ENCODE measurements at places on chromosomes 5 and 9.

GRCh38 chr5:88405783-88406182 is 137.1 kb upstream of the TMEM161B start:
- no peak for DNase-seq

GRCh38 chr5:80161165-80161564 is 94.7 kb downstream of the SERINC5 start:
- no peak for DNase-seq

DNA sequence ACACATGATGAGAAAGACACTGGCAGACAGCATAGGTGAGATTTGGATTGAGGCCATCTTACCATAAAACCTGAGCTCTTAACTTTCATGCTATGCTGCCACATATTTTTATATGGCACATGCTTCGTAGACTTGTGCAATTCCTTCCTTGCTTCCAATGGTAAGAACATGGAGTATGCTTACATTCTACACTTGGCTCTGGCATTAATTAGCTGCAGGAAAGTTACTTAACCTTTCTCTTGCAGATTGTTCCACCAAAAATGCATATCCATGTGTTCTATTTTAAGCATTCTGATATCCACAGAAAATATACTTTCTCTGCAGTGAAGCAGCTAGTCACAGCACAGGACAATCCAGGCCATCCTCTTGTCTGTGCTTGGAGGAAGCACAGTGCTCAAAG is 119.4 kb downstream of the MPDZ start:
- no peak for DNase-seq

GRCh38 chr9:18490641-18491370 is 16.9 kb downstream of the ADAMTSL1 start:
- DNase-seq = no peak

DNA sequence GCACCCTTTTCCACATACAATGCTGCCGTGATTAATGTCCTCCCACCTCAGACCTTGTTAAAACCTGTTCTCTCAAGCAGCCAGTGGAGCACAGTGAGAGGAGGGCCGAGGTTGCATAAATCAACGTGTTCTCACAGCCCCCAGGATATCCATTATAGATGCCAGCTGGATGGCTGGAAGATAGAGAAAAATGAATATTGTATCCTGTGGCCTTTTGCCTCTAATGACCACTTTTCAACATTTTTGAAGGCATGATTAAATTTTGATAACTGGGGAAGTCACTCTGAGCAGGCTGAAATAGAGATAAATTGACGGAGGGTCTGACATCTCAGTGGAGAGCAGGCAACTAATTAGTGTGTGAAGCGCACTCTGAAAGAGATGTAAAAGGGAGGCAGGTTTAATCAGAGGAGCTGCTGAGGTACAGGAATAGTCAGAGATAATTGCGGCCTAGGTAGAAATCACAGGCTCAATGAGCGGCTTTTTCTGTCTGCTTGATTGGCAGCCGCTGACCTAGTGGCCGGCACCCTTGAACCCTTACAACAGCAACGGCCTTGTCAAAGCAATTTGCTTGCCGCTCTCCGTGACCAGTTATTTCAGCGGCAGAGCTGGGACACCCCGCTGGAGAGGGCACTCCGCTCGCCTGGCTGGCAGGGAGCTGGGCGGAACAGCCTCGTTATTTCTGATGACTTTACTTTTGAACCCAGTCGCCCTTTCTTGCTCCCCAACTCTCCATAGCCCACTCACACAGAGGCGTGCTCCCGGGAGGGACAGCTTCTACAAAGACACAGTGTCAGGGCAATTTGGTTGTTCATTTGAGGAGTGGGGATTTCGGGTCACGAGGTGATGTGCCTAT is 560.7 kb downstream of the PSAT1 start:
- DNase-seq = no peak

DNA sequence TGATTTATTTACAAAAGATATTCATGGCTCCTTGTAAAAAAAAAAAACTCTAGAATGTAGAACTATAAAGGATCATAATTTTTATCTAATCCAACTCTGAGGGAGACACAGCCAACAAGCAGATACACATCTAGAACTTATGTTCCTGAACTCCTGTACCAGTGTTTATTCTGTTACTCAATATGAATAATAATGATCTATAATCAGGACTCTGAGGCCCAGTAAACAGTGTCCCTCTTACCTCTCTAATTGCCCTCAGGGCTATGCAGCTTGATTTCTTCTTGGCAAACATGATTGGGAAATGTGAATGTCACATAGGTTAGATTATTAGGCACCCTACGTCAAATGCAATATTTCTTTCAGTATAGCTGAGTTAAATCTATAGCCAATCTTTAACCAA is 391.6 kb upstream of the RPS23 start:
- no peak for DNase-seq

DNA sequence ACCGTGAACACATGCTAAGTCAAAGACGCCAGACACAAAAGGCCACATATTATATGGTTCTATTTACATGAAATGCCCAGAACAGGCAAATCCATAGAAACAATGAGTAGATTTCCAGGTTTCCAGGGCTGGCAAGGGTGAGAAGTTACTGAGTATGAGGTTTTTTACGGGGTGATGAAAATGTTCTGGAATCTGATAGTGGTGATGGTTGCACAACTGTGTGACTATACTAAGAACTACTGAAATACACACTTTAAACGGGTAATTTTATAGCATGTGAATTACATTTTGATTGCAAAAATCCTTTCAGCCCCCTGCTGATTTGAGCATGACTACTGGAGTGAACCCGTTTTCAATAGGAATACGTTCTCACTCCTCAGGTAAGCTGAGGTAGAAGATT is 46.7 kb upstream of the TBC1D9B start:
- no peak for DNase-seq

DNA sequence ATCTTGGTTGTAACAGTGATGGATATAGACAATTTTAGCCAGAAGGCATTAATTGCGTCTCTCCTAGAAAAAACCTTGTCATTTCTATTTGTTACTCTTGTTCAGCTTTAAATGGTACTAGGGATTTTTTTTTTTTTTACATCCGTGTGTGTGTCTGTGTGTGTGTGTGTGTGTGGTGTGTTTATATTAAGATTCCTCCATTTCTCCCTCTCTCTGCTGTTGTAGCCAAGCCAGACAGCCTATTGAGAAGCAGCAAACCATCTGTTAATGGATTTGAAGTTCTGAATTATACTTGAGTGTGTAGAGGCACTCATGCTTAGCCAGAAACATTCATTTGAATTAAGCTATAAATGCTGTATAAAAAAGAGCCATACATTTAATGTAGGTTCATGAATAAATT is 72.3 kb downstream of the SLF1 start:
- no peak for DNase-seq

GRCh38 chr5:126972062-126972895 is 58.1 kb downstream of the MARCHF3 start:
- no peak for DNase-seq

GRCh38 chr5:93346301-93346700 is 234.7 kb downstream of the NR2F1-AS1 start:
- DNase-seq = no peak

DNA sequence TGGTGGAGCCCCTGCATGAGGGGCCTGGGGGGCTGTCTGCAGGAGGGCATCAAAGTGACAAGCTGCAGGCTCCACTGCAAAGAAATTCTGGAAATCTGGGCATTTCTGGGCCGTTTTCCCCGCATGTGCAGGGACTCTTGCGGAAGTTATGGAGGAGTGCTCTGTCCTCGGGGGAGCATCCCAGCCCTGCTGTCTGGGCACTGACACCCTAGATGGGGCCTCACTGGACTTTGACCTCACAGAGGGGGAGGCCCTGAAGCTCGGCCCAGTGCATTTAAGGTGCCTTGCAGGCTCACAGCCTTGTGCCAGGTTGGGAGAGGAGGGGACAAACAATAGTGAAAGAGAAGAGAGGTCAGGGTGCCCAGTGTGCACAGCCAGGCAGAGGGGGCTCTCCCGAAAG is 35.4 kb downstream of the LHX3 start:
- DNase-seq = no peak

GRCh38 chr5:4563400-4563799 is 576.7 kb upstream of the ADAMTS16 start:
- DNase-seq = peak; percentile 66

- no peak for DNase-seq
These were observed 8.1 kb upstream of the NUP214 start for GRCh38 chr9:131117121-131117761.

- DNase-seq = no peak
These were observed 181.0 kb upstream of the CD180 start for GRCh38 chr5:67377631-67378030.

- no peak for DNase-seq
These were observed 183.8 kb upstream of the ITGA1 start for GRCh38 chr5:52603778-52604554.
